Inflammatory macrophage (primary cell): ENCODE measurements at places on chromosomes 13 and 19.

GRCh38 chr19:45099467-45100191 is 6.7 kb downstream of the PPP1R37 start:
- DNase-seq, result no peak

DNA sequence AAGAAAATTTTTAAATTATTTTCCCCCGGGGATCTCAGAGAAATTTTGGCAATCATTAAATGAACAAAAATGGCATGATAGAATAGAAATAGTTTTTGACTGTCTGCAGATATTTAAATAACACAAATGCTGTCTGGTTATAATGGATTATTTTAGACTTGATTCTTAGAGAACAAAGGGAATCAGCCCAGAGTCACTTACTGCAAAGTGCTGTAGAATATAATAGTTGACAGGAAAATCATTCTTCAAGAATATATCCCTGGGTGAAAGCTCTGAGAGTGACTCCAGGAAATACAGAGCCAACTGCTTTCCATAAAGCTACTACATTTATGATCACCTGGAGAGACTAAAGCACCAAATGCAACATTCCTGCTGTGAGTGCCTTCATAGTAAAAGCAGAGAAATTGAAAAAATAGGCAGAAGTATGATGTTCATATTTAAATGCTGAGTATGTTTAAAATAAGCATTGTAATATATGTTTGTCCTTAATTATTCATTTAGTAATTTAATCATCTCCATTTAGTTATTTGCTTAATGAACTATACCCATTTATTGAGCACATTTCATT is 1765.8 kb downstream of the SLITRK1 start:
- no peak for DNase-seq

DNA sequence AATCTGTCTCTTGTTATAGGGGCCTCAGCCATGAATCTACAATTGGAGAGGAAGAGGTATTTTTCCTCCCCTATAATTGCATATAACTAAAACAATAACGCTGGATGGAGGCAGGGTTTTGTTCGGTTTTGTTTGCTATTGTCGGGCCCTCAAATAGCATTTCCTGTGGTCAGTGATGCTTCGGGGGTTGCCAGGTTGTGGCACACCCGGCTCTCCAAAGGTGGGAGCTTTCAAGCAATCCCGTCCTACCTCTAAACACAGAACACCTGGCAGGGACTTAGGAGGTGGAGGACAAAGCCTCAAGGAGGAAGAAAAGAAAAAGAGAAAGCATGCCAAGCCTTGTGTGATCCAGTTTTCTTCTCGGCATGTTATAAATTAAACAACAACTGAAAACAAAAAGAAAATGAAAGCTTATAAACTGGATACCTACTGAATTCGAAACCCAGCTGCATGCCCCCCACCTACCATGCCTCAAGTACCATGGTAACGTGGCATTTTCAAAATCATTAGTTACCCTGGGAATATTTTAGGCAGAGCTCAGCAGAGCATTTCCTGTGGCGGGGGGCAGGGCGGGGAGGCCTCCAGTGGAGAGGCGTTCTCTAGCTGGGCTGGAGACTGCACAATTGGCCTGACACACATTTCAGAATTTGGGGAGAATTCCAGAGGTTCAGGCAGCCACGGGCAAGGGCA is 213.8 kb downstream of the DCLK1 start:
- no peak for DNase-seq

GRCh38 chr13:100300243-100300642 is 211.3 kb downstream of the PCCA start:
- no peak for DNase-seq

GRCh38 chr13:53200498-53201453 is 172.2 kb downstream of the OLFM4 start:
- peak; percentile 44 for DNase-seq

DNA sequence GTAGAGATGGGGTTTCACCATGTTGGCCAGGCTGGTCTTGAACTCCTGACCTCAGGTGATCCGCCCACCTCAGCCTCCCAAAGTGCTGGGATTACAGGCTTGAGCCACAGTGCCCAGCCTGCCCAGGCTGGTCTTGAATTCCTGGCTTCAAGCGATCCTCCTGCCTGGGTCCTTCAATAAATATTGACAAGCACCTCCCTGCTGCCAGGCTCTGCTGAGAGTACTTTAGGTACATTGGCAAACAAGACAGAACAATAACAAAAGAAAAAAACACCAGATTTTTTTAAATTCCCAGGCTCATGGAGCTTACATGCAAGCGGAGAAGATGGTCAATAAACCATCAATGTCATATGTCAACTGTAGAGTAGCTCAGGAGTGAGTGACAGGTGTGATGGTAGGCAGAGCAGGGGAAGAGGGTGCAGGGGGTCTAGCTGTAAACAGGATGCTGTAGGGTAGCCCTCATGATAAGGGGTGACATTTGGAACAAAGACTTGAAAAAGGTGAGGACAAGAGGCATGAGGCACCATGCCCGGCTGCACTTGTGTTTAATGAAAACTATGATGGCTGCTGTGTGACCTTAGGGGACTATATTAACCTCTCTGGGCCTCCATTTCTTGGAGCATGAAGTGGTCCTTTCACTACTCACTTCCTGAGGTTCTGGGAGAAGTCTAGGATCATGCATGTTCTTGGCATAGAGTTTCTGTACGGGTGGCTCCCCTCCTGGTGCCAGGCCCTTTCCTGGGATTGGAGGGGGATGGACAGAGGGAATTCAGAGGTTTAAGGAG is 19.6 kb downstream of the SULT2B1 start:
- no peak for DNase-seq

- peak; percentile 66 for DNase-seq
Measured at GRCh38 chr13:30334663-30335386, 27.5 kb upstream of the KATNAL1 start.

GRCh38 chr19:6100284-6100915 is 9.9 kb downstream of the RFX2 start:
- DNase-seq, result peak; percentile 83

GRCh38 chr13:54486421-54487166 is 1458.0 kb downstream of the OLFM4 start:
- no peak for DNase-seq

GRCh38 chr13:39788102-39788501 is 132.6 kb downstream of the COG6 start:
- DNase-seq, result no peak

GRCh38 chr19:45613926-45614725 is 12.1 kb upstream of the GPR4 start:
- peak; percentile 86 for DNase-seq

DNA sequence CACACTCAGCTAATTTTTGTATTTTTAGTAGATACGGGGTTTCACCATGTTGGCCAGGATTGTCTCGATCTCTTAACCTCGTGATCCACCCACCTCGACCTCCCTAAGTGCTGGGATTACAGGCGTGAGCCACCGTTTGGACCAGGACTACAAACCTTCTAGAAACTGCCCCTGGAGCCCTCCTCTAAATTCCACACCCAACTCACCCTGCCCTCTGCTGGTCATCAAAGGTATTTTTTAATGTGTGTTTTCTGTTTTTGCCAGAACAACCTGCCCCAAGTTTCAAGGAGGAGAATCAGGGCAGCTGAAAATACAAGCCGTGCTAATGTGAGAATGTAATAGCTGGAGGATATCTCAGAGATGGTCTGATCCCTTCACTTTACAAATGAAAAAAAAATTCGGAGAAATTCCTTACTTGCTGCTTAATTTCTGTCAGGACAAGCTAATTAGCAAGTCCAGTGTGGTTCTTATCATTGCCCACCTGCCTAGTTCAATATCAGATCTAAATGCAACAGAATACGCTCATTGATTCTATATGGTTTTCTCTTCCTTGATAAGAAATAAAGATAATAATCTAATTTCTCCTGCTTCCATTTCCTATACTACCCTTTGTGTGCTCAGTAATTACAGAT is 4.1 kb downstream of the ATP8A2 start:
- DNase-seq, result peak; percentile 29

- DNase-seq, result no peak
Measured at GRCh38 chr13:79674765-79675515, 194.0 kb downstream of the NDFIP2 start.

DNA sequence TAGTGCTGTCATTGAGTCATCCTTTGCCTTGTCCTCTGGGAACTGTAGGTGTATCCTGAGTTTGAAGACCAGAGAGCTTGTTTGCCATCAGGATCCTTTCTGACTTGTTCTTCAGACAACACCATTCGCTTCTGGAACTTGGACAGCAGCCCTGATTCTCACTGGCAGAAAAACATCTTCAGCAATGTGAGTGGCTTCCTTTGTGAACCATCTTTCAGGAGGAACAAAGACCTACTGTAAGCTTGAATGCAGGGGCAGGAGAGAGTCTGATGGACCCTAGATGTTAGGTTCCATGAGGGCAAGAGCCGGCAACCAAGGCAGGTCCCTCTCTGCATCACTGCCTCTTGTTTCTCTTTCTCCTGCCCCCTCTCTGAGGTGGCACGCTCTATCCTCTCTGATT is 26.7 kb downstream of the WDR62 start:
- no peak for DNase-seq

GRCh38 chr13:91017031-91017668 is 330.3 kb upstream of the MIR17HG start:
- DNase-seq, result peak; percentile 50

DNA sequence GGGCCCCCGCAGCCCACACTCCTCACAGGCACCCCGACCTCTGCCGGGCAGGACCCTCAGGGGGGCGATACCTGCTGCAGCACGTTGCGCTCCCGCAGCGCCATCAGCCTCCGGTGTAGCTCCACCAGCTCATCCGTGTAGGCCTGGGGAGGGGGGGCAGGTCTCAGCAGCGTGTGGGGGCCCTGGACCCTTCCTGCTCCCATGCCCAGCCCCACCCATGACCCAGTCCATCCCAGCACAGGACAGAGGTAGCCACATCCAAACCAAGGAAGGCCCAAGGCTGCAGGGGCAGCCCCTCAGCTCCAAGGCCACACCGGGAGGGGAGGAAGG is 66.5 kb downstream of the MLLT1 start:
- DNase-seq, result no peak

GRCh38 chr13:33276570-33276969 is 9.0 kb downstream of the STARD13 start:
- no peak for DNase-seq

DNA sequence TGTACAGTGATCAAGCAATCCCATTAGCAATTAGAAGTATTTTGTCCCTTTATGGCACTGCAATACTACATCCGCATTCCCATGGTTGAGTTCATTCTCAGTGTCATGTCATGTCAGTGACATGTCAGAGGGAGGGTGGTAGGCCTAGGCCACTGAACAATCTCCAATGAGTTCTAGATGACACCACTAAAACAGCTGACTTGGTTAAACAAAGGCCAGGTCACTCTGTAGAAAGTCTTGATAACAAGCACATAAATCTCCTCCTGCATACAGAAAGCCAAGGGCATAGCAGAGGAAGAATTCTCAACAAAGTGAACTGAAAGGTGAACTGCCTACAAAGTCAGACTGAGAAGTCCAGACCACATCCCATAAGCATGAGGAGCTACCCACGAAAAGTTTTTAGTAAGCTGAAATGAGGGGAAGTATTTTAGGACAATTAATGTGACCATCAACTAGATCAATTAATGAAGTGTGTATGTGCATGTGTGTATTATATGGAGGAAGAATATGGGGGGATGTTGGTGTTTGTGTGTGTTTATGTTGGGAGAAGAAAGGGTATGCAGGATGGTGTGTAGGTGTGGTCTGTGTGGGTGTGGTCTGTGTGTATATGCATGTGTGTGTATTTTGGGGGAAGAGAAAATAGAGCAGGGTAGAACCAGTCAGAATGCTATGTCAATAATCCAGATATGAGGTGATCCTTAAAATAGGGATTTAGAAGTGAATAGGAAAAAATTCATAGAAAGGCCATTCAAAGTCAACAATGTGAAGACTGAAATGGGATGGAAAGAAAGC is 67.7 kb downstream of the TBC1D4 start:
- no peak for DNase-seq

DNA sequence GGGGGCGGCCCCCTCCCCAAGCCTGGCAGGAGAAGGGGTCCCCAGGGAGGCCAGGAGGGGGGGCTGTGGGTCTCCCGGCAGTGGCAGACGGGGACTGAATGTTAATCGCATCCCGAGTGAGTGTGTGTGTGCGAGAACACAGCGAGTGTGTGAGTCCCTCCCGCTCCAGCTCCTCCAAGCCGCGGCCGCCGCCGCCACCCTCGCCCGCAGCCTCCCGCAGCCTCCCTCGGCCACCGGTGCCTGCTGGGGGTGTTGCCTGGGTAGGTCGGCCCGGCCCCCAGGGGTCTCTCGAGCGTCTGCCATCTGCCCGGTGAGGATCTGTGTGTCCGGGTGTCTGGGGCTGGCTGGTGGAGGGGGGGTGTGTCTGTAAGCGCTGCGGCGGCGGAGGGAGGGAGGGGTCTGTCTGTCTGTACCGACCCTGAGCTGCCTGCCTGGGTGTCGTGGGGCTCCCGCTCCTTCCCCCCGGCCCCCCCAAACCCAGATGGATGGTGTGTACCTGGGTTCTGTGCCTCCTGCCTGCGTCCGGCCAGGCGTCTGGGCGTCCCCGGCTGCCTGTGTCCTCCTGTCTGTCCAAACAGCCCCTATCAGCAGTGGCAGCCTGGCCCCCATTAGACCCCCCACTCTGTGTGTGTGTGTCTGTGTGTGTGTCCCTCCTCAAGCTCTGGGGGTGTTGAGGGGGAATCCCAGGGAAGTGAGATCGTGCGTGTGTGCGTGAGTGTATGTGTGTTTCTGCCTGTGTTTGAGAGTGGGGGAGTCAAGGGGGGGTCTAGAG is at the start of gene GRIN2D:
Gene GRIN2D, plus strand, starts transcription at position 110 of the 772 bp plus-strand sequence. CDS start 4,725 bp downstream, outside the sequence.
- DNase-seq, result no peak

- DNase-seq, result no peak
Measured at GRCh38 chr13:47334173-47334572, 437.3 kb upstream of the HTR2A start.

DNA sequence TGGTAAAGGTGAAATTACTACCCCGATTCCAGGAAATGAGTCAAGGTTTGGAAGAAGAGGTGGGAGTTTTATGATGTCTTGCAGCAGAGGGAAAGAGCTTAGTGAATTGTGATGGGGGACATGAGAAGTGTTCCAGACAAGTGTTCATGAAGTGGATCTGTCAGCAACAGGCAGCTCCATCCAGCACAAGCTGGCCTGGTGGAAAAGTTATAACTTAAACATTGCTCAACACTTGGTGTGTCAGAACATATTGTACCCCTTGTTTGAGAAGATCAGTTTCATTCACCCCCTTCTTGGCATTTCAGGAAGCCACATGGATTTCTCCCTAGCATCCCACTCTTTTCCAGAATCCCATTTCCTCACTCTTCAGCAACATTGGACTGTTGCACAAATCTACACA is 222.0 kb downstream of the B3GLCT start:
- no peak for DNase-seq

DNA sequence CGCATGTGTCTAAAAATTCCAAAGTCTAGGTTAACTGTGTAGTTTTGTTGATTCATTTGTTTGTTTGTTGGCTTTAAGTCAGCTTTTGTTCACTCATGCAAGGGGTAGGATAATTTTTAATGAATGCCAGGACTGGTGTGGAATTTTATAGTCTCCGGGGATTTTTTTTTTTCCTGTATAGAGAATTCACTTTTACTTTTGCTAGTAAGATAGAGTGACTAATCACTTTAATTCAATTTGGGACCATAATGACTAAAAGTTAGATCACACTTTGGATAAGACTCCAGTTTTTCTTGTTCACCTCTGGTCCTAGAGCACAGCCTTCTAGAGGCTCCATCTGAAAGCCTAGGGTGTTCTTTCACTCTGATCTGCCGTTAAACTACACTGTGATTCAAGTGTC is 1690.0 kb downstream of the PCDH9 start:
- no peak for DNase-seq
